Fibroblast of skin of abdomen (primary cell): ENCODE measurements at places on chromosomes 1 and 21.
A peak's percentile ranks its signal among the peaks of the same experiment; 100 is the strongest.

GRCh38 chr1:199685369-199685768 is 342.1 kb upstream of the NR5A2 start:
- DNase-seq, result peak; percentile 71

- DNase-seq, result no peak
These were observed 28.8 kb downstream of the TOR1AIP1 start for GRCh38 chr1:179910934-179911333.

DNA sequence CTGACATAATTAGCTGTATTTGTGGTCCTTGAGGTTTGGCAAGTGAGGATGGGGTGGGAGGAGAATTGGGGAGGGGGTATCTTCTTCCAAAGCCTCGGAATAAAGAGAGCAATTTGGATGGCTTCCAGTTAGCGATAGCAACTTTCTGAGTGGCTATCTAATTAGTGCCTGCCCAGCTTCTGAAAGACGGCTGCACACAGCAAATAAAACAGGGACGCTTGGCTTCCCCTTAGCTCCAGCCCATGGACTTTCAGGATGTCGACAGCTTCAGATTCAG is 31.1 kb downstream of the KLHDC7A start:
- DNase-seq, result no peak

DNA sequence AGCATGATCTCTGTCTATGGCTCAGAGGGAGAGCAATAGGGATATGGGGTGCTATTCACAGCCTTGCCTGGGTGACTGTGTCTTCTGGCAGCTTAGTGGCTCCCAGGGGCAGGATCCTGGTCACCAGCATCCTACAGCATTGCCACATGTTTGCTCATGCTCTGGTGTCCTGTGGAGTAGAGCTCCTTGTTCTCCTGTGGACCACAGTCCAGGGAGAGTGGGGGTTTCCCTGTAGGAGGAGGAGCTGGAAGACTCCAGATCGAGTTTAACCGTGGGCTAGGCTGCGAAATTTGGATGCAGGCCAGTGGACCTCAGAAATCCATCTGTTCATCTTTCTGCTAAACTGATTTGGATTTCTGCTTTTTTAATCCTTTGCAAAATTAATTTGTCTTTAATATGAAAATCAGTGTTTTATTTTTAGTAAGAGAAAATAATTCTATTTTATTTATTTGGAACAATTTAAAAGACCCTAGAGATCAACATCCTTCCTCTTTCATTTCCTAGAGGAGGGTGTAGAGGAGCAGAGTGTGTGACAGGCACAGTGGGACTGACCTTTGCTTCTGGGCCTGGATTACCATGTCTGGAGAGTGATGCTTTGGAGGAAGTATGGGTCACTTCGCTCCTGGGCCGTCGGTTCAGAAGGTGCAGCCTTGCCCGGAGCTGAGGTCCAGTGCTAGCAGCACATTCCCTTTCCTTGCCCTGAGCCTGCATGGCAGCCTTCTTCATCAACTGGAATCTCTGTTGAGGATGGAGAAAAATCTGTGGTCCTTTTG is 17.4 kb downstream of the ADARB1 start:
- no peak for DNase-seq

DNA sequence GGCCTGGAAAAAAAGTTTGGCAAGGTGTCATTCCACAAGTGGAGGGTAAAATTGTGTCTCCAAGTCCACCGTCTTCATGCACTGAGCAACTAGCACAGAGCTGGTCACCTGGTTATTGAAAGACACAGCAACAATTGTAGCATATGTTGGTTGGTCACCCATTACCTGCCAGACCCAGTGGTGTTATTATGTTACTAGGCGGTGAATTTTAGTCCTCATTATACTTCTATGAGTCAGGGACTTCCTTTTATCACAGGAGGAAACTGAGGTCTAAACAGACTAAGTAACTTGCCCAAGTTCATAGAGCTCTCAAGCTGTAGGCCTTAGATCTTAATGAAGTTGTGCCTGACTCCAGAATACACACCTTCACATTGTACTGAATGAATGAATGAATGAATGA is 94.9 kb upstream of the VANGL1 start:
- DNase-seq, result no peak
